ENCODE measurements at places on chromosomes 11 and 22. TPM values are rescaled to one million over a fixed set of nuclear protein-coding genes. Genes with fewer than 3 reads are reported as not detected.
A peak's percentile ranks its signal among the peaks of the same experiment; 100 is the strongest.

DDI1 gene
- total RNA-seq = not detected

DNA sequence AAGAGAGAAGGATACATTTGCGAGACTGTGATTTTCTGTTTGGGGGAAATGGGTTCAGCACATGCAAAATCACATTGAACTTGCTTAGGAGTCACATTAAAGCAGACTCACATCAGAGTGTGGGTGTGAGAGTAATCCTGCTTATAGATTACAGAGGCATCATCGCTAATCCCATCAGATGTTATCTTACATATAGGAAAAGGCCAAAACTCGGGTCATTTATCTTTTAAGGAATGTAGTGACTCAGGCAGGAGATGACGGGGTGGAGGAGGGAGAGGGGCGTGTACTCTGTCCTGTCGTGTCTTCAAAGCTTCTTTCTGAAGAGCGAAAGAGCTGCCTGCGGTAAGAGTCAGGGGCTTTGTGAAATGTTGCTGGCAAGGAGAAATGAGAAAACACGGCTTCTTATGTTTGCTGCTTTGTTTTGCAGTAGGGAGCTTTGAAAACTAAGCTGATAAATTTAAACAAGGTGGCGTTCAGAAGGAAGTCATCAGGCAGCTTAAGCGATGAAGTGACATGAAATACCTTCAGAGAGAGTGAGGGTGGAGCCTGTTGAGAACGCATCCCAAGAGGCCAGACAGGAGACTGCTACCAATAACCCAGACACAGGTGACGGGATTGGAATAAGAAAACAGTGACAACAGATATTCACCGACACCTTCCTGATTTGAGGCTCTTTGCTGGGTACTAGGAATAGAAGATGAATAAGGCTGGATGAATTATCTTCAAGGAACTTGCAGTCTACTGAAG lies 2.2 kb upstream of the C11orf16 start:
- no peak overlapping the region for H3K4me3 ChIP-seq
- H3K27ac ChIP-seq = no peak overlapping the region
- peaks cover 11% of the 10 kb centered on the region for H3K4me1 ChIP-seq
- no peaks in the 10 kb centered on the region for H3K36me3 ChIP-seq
- no peaks in the 10 kb centered on the region for H3K27me3 ChIP-seq

- H3K27ac ChIP-seq = no peak overlapping the region
- H3K36me3 ChIP-seq = no peaks in the 10 kb centered on the region
- no peak for DNase-seq
- H3K4me1 ChIP-seq = no peaks in the 10 kb centered on the region
- H3K27me3 ChIP-seq = peaks cover 10% of the 10 kb centered on the region
These were observed 67.5 kb downstream of the PLEKHA7 start for GRCh38 chr11:16946477-16947282.

DNA sequence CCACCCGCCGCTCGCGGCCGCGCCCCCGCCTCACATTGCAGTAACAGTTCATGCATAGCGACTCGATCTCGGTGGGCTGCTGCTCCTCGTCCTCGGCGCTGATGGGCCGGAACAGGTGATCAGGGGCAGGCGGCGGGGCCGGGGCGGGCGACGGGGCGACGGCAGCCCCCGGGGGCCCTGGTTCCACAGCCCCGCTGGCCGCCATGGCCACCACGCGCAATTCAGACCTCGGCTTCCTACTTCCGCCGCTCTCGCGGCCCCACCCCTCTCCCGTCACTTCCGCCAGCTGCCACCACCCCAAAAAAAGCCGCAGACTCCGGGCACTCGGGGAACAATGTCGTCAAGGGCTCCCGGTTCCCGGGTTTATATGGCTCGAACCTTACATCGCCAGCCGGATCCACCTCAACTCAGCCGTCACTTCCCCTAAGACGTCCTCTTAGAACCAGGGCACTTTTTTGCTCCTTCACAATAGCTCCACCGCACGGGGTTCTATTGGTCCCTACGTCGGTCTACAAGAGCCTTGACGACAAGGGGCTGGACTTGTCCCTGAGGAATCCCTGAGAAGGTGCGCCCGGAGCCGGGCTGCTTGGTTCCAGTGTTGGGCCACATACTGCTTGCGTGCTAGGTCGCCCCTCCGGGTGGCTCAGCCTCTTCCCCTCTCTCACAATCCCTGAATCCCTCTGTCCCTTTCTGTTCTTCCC lies at the start of gene ZPR1:
TSS of gene ZPR1 (minus strand) at position 238 of the 701 bp plus-strand sequence. CDS start at position 205, 33 bp downstream.
- H3K27me3 ChIP-seq = peaks cover 7% of the 10 kb centered on the region
- peak within 1 kb of the TSS; percentile 100 for H3K4me3 ChIP-seq
- H3K36me3 ChIP-seq = peaks cover 6% of the 10 kb centered on the region

- H3K27me3 ChIP-seq = peaks cover 59% of the 10 kb centered on the region
- H3K4me3 ChIP-seq = no peak overlapping the region
- no peaks in the 10 kb centered on the region for H3K4me1 ChIP-seq
These were observed 3.7 kb downstream of the TPBGL start for GRCh38 chr11:75244052-75244814.

All from neural crest cell (in vitro differentiated cells).